ENCODE measurements at places on chromosomes 12 and 14. TPM values are rescaled to one million over a fixed set of nuclear protein-coding genes. Genes with fewer than 3 reads are reported as not detected.
A peak's percentile ranks its signal among the peaks of the same experiment; 100 is the strongest.

GRCh38 chr14:89368490-89369477 lies 48.2 kb downstream of the FOXN3 start:
- peak; percentile 97 for DNase-seq

SLC25A47 gene
- total RNA-seq = 1.0 TPM

INF2 gene
- 18.1 TPM for total RNA-seq

DNA sequence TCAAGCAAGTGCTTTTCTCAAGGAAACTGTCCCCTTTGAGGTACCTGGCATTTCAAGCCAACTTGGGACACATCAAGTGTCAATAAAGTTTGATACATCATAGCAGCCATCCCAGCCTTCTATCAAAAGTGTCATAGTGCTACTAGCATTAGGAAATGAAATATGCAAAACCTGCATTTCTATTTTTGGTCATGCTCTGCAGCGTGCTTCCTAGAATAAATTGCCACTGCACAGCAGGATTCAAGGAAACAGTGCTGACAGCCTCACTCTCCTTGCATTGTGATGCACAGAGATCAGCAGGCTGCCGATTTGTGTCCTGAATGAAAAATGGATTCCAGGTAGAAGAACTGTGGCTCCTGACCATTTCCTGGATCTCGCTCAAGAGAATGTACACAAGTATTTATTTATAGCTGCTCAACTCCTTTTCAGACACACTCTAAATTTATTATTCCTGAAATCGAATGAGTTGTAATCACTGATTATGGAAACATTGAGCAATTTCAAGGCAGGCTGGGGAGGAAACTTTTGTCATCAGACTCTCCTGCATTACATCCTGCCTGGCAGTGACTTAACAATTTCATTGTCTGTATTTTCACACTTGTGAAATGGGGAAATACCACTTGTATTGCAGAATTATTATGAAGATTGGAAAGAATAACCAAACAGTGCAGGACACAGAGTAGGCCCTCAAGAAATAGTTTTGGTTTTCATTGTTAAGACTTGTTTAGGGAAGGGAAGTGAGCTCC lies 120.9 kb downstream of the SLC38A6 start:
- no peak for DNase-seq

GARIN6 gene
- not detected for total RNA-seq

GRCh38 chr12:111253213-111253612 lies 115.7 kb downstream of the PHETA1 start:
- DNase-seq = no peak

DNA sequence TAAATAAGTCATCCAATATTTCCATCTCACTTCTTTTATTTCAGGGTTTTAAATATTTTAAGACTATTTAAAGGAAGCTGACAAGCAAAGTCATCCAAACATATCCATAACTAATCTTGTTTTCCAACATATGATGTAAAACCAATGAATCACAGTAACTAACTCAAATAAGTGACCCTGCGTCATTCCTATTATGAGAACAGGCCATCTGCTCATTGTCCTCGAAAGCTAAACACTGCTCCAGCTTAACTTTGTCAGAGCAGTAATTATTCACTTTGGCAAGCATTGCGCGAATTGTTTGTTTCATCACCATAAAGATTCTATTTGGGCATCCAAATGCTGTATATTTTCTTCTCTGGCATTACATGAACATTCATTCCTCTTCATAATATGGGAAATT lies 99.1 kb downstream of the CAPZA3 start:
- no peak for DNase-seq

DNA sequence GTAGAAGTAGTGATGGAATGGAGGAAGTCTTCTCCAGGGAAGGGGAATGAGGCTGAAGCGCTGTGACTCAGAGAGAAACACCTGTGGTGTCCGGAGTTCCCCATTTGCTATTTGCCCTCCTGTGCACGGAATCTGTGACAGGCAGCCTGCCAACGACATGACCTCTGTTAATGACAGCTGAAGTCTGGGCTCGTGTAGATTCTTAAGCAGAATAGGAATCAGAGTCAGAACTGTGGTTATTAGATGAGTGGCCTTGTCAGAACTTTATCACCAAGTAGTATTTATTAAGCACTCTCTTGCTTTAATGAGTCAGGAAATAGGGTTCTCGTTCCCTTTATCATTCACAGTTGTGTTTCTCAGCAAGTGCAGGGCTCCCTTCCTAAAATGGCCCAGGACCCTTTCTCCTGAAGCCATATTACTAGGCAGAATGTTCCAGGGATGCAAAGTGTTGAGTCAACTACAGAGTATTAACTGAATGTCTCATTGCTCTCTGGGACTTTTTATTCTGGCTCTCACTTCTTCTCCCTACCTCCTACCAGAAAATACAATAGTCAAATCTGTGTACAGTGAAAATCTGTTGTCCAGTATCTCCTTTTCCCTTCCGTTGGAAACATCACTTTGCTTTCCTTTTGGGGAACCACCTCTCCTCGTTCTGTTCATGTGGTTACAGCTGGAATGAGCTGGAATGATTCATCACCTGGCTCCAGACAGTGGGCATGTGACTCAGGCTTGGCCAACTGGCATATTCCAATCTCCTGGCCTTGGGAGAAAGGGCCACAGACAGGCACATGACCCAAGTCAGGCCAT lies 77.8 kb upstream of the MAX start:
- DNase-seq = no peak
